ENCODE measurements at places on chromosomes 3 and 15. TPM values are rescaled to one million over a fixed set of nuclear protein-coding genes. Genes with fewer than 3 reads are reported as not detected.

The ARNT2 gene
- 0.54 TPM for total RNA-seq

DNA sequence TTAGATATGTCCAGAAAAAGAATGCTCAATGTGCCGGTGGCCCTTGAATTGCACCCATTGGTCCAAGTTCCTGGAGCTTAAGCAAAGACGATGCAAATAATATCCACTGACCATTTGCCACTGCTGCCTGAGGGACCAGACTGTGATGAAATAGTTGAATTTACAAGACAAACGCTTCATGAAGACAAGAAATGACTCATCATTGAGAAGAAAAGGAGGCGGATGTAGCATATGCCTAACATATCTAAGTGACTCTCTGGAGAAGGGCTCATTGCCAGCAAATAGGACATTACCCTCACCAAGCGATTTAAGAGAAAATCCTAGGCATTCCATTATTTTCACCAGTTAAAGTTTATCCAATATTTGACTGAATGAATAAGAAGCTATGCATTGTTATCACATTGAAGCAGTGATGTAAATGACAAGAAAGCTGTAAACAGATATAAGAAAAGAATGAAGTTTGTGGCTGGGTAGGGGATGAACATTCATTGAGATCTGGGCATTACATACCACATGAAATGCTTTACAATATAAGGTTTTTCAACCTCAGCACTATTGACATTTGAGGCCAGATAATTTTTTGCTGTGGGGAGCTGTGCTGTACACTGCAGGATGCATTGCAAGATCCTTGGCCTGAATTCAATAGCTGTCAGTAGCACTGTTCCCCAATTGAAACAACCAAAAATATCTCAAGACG lies 48.9 kb upstream of the CPNE4 start:
- DNase-seq, result no peak

- no peak for DNase-seq
Measured at GRCh38 chr15:62711691-62712454, 330.7 kb upstream of the TPM1 start.

DNA sequence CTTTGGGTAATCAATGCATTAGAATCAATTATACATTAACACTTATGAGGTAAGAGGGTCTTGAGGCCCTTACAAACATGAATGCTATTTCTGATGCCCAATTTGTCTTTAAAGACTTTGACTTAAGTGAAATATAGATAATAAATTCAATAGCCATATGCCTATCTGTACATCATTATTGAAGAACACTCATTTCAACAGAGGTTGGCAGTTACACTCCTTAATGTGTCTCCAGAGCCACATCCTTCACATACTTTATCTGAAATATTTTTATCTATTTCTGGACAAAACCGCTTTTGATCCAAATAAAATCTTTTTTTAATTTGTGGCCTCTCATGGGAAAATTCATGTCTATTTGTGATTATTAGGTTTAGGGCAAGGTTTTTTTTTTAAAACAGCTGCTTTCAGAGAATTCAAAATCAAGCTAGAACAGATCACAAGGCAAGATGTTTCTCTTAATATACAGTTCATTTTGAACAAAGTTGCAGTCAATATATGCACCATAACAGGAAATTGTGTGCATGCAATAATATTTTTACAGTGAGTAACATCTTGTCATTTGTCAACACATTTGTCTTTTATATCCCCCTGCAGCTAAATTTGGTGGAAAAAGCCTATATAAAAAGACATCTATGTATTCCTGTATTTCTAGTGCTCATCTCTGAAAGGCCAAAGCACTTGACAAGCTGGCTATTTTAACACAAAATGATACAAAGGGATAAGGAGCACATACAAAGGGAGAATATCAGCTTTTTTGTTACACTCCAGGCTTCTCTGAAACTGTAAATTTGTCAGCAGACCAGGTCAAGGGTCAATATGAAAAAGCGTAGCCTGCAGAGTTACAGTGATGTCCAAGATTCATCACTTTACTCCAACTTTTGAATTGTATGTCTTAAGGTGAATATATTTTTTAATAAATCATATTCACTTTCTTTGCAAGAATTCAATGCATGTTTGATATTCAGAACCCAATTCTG lies 146.2 kb upstream of the DPH6 start:
- no peak for DNase-seq

DNA sequence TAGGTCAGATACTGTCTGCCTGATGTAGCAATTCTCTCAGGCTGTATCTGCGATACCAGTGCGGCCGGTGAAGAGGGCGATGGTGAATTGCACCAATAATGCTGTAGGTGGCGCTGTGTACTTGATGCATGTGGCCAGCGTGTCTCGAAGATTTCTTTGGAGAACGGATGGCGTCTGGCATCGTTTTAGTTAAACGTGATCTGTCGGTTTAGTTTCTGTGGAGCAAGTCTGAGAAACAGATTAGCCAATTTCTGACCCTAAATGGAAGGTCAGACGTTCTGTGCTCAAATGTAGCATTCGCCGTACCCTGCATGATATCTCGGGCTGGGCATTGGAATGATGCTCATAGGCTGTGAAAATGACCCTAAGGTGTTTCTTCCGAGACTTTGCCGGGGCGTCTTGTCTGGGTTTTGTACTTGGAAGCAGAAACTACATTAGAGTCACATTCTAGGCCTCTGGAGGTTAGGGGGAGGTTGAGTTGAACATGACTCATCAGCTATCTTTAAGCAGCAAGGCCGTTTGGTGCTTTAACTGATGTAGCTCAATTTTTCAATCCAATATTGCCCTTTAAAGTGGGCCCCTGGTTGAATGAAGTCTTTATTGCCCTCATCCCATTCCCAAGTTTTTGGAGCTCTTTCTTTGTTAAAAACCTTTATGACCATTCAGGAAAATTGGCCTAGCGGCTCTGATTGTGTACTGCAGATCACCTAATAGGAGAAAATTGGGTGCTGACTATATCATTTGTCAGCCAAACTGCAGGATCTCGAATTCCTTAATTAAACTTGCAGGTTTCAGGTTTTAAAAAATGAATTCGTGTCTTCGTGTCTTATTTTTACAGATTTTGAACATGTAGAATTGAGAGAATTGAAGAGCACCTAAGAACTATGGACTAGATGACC lies 80.0 kb downstream of the SQOR start:
- DNase-seq, result no peak

DNA sequence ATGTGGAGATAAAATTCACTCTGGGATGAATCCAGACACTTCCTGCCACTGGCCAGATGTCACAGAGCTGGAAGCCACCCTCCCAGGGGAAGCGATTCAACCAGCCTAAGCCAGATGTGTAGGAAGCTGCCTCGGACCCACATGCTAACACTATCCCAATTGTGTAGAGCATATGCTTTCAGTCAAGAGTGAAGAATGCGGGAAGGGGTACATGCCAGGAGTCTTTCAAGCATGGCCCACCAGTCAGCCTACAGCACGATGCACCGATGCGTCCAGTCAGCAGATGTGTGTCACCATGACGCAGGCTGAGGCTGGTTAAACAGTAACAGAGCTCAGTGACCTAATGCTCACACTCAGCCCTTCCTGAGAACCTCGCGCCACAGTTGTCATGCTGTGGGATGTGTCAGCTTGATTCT lies 38.8 kb upstream of the BNC1 start:
- no peak for DNase-seq

All from hematopoietic multipotent progenitor cell (in vitro differentiated cells).